ENCODE measurements at places on chromosomes 6 and 20.

DNA sequence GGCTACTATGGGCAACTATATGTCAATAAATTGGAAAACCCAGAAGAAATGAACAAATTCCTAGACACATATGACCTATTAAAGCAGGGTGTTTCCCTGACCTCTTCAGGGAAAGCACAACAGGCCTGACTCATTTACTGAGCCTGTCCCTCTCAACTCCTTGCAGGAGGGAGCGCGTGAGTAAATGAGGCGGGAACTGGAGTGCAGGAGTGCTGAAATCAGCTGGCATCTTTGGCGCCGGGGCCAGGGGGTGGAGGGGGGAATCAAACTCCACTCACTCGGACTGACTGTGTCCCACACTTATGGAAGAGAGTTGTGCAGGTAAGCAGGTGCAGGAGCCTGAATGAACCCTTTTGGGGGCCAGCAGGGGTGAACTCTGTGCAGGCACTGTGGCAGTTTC, 671.2 kb upstream of the PTCHD4 start:
- DNase-seq = no peak

GRCh38 chr6:164322533-164322932, 908.0 kb downstream of the QKI start:
- no peak for DNase-seq

DNA sequence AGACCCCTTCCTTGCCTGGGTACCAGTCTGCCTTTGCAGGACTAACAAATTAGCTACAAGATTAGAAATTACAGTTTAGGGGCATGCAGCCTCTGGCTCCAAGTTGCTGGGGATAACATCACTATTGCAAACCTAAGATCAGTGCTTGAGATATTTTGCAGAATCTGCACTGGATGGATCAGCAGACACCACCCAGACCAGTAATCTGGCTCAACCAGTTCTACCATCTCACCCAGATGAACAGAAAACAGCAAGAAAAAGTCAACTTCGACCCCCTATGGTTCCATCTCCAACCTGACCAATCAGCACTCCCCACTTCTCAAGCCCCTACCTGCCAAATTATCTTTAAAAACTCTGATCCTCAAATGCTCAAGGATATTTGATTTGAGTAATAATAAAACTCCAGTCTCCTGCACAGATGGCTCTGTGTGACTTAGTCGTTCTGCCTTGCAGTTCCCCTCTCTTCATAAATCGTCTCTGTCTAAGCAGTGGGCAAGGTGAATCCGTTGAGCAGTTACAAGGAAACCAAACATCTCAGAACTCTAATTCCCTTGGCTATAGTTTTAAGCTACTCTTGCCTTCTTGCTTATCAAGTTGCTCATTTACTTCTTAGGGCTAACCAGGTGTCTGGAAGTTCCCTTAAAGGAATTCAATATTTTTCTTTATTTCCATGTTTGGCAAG, 16.1 kb upstream of the LMBRD1 start:
- DNase-seq = no peak

GRCh38 chr20:24297993-24298392, 171.4 kb upstream of the SYNDIG1 start:
- no peak for DNase-seq

- DNase-seq = no peak
These were observed 5.4 kb upstream of the PHF1 start for GRCh38 chr6:33405386-33405940.

GRCh38 chr6:169722362-169723199, 1.7 kb downstream of the PHF10 start:
- DNase-seq = peak; percentile 68

DNA sequence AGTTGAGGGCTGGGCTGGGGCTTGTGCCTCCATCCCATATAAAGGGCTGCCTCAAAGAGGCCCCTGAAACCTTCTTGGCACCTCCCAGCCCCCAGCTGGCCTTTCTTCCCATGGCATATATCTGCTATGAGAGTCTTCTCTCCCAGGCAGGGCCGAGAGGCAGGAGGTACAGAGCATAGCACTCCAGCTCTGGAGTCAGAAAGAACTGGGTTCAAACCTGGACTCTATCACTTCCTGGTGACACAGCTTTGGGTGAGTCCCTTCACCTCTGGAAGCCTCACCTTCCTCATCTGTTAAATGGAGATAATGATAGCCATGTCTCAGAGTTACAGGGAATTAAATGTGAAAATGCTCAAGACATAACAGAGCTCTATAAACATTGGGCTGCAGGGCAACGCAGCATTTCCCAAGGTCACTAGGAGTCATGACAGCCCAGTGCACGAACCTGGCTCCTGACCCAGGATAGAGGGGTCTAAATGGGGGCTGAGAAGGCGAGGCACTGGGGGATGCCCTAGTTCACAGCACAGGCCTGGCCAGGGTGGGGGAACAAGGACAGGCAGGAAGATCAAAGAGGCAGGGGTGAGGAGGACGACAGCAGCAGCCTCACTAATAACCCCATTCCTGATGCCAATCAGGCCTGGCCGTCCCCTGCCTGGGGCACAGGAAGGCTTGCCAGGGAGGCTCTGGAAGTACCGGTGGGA, 1.9 kb downstream of the FAM83C start:
- DNase-seq = no peak

DNA sequence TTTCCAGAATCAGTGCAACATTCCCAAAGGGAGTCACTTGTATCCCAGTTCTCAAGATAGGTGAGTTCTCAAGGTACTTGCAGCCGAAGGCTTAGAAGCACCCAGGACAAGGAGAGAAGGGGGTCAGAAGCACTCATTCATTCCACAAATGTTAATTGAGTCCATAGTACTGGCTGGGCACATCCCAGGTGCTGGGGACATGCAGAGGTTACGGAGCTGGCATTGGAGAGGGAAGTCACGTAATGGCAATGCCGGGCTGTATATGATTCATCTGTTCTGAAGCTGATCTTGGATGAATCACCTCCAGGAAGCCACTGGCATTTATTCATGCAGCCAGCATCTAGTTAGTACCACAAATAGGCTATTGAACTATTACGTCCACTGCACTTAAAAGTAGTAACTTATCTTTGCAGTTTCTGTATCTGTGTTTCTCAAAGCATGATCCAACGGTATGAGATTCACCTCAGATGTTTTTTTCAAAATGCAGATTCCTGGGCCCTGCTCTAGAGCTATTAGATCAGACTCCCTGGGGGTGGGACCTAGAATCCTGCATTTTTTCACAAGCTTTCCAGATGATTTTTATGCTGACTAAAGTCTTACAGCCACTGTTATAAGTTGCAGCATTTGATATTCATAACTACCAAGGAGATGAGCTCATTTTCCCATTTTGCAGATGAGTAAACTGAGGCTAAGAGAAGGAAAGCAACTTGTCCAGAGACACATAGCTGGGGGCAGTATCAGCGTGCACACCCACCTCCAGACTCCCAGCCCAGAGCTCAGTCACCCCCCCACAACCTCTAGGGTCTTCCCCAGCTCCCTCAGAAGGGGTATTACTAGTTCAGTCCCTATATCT, 44.1 kb upstream of the ID1 start:
- no peak for DNase-seq

GRCh38 chr6:161568885-161569456, 295.1 kb upstream of the AGPAT4 start:
- no peak for DNase-seq

DNA sequence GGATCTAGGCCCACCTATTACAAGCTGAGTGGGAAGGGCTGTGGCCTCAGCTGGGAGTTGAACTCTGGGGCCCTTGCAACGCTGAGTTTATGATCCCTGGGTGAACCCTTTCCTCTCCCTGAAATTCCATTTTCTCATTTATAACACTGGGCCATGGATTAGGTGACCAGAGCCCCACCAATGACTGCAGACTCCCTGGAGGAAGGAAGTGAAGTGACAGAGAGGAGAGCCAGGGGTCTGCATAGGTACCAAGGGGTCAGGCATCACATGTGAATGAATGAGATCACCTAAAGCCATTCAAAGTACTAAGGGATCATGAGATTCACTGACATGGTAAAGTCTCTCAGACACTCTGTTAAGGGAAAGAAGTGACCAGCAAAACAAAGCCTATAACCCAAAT, 46.5 kb upstream of the DSN1 start:
- DNase-seq = no peak

DNA sequence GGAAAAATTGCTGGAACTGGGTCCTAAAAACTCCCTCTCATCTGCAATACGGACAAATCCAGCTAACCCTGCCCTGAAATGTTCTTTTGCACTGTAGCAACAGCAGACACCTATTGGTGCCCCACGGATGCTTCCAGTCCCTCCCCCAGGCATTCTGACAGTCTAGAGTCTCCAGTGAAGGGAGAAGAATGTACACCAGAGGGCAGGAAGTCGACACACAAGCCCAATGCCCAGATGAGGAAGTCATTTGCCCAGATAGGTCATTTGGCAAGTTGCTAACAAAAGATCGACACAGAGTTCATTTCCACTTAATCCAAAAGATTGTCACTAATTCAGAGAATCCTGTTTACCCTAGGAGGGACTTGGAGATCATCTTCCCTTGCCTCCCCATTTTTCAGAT, 293.0 kb upstream of the PRDM1 start:
- no peak for DNase-seq

DNA sequence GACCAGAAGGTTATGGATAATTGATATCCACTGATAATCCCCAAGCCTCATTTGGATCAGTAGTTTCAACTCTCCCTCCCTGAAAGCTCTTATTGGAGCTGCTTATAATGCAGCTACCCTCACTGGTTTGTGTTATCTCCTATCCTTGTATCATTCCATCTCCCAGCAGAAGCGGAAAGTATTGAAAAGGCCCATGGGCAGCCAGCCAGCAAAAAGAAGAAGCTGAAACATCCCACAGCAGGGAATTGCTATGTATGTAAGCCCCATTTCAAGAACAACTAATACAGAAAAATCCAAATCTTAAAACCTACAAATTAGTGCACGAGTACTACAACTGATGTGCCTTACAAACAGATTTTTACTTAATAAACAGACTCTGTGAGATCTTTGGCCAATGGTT, 269.0 kb upstream of the ECI2 start:
- DNase-seq = peak; percentile 36

GRCh38 chr20:57566803-57567459, 6.0 kb downstream of the PCK1 start:
- no peak for DNase-seq

- DNase-seq = no peak
These were observed 292.7 kb downstream of the ZFAND3 start for GRCh38 chr6:38112181-38112580.

GRCh38 chr6:144585217-144585814, 300.2 kb downstream of the UTRN start:
- no peak for DNase-seq

- no peak for DNase-seq
These were observed 709 bp upstream of the ASXL1 start for GRCh38 chr20:32357375-32357868.

DNA sequence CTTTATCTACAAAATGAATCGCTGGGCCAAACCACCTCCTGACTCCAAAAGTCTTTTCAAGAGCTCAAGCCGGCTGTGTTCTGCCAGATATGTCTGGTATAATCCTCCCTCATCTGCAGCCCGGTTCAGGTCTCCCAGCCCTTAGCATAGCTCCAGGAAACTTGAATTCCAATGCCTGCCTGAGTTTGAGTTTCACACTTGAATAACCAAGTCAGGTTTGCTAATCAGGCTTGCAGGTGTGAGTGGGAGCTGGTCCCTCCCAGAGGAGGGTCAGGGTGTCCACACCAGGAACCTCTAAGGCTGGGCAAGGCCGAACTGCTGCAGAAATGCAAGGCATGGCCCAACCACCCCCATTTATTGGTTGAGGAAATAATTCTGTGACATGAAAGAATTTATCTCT, 96.6 kb downstream of the TMEM242 start:
- DNase-seq = no peak

DNA sequence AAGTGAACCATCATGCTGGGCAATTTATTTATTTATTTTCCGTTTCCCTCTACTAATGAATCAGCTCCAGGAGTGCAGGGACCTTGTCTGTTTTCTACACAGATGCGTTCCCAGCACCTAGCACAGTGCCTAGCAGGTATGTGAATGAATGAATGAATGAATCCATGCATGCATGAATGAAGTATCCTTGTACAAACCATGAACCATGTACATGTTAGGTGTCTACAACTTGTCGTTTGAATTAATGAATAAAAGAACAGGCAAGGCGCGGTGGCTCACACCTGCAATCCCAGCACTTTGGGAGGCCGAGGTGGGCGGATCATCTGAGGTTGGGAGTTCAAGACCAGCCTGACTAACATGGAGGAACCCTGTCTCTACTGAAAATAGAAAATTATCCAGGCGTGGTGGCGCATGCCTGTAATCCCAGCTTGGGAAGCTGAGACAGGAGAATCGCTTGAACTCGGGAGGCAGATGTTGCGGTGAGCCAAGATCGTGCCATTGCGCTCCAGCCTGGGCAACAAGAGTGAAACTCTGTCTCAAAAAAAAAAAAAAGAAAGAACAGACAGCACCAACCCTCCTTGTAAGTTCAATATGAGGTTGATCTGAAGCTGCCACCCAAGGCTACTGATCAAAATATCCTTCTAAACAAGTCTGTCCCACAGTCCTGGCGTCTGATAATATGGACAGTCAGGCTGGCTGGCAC, 27.3 kb upstream of the SLC9A8 start:
- DNase-seq = no peak

GRCh38 chr20:57879779-57880570, 170.2 kb upstream of the PMEPA1 start:
- DNase-seq = peak; percentile 95

- DNase-seq = no peak
These were observed 5.2 kb downstream of the NAPB start for GRCh38 chr20:23415959-23416583.

DNA sequence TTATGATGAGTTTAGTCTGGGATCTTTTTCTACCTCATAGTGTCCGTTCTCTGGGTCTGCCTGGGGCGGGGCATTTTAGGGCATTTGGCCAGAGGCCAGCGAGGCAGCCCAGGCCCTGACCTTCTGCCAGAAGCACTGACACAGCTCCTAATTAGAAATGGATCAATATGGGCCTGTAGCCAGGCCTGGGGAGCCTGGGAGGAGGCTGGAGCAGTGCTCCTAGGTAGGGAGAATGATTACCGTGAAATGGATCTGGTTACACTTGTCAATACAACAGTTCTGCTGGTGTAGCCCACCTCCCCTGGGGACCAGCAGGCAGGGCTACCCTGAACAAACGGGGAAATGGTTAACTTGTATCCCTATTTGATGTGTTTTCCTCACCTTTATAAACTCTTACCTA, 23.0 kb downstream of the RALY start:
- DNase-seq = no peak

DNA sequence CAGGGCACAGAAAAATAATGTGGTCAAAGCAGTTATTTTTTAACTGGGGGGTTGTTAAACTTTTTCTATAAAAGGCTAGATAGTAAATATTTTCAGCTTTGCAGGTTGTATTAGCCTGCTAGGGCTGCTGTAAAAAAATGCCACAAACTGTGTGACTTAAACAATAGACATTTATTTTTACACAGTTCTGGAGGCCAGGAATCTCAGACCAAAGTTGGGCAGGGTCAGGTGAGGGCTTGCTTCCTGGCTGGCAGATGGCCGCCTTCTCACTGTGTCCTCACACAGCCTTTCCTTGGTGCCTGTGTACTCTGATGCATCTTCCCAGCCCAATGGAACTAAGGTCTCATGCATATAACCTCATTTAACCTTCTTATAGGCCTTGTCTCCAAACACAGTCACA, 294.7 kb downstream of the PTPRT start:
- DNase-seq = no peak

GRCh38 chr6:152293404-152293803, 343.8 kb downstream of the SYNE1 start:
- no peak for DNase-seq

GRCh38 chr6:2242311-2242710, 3.1 kb downstream of the GMDS start:
- no peak for DNase-seq

Data from femur (tissue), 1 donor.